ENCODE measurements at places on chromosomes 12 and 14. TPM values are rescaled to one million over a fixed set of nuclear protein-coding genes. Genes with fewer than 3 reads are reported as not detected.

The KCNC2 gene
- total RNA-seq = not detected

The LPAR5 gene
- total RNA-seq = not detected

The KRT80 gene
- 0.25 TPM for total RNA-seq

The TTC7B gene
- total RNA-seq = 50.9 TPM

The RNASE1 gene
- total RNA-seq = 1.7 TPM

The RERG gene
- not detected for total RNA-seq

The FITM1 gene
- total RNA-seq = not detected

The HNF1A gene
- total RNA-seq = 0.09 TPM

The RASAL1 gene
- total RNA-seq = not detected

The KRT76 gene
- not detected for total RNA-seq

The TTC5 gene
- total RNA-seq = 49.7 TPM

The DNAJC22 gene
- 1.6 TPM for total RNA-seq

The TCTN2 gene
- total RNA-seq = 18.5 TPM

The KRT82 gene
- total RNA-seq = not detected

The PAPOLA gene
- 124 TPM for total RNA-seq

The PPTC7 gene
- total RNA-seq = 11.9 TPM

The BCL2L14 gene
- total RNA-seq = not detected

The MYF6 gene
- not detected for total RNA-seq

DNA sequence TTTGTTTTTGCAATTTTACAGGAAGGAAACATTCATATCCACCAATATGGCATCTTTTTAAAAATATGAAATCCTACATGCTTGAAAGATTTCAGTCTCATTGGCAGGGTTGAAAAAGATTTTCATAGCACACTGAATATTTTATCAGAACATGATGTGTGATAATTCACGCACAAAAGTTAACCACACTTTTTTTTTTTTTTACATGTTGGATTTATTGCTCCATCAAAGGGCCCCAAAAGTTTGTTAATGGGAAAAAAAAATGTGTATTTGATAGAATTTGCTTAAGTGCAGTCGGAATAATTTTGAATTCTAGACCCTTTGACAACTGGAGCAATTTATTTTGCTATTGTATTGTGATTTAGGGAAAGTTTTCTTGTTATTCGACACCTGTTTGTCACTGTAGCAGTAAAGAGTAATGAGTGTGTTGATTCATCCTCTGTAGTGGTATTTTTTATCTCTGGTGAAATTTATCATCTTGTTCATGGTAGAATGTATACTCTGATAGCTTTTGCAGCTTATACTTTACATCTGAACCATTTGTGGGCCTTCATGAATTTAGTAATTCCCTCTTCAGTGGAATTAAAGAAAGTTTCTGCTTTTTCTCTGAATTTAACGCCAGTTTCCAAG, 1.1 kb downstream of the EML1 start:
- no peak for DNase-seq

DNA sequence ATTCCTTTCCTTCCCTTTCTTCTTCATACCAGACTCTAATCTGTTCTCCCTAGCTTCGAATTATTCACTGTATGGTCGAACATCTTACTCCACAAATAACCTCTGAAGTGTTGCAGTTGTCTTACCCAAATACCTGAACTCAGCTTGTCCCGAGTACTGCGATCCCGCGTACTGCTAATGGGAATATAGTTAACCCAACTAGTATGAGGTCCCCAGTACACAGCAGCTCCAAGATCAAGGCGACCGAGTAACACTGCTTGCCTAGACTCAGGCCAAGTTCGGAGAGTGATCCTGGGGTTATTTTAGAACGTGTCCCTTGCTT, 462 bp upstream of the ETNK1 start:
- no peak for DNase-seq

- DNase-seq = peak; percentile 48
These were observed 23.5 kb upstream of the C12orf50 start for GRCh38 chr12:88052686-88053085.

DNA sequence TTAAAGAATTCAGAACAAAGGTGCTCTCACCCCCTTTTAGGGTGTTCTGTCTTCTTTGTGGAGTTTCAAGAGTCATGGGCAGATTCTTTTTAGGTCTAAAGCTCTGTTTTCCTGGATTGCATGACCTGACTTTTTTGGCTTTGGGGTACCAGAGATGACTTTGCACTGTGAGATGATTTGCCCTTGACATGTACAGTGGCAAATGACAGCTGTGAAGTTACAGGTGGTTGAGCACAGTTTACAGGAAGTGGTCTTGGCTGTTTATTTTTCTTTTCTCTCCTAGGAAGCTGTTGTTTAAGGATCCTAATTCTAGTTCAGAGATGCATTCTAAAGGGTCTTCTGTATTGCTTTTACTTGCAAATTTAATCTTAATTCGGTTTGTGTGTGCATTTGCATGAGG, 83.8 kb upstream of the METAP2 start:
- no peak for DNase-seq

GRCh38 chr14:54642801-54643695, 76.1 kb downstream of the SAMD4A start:
- DNase-seq = peak; percentile 64

DNA sequence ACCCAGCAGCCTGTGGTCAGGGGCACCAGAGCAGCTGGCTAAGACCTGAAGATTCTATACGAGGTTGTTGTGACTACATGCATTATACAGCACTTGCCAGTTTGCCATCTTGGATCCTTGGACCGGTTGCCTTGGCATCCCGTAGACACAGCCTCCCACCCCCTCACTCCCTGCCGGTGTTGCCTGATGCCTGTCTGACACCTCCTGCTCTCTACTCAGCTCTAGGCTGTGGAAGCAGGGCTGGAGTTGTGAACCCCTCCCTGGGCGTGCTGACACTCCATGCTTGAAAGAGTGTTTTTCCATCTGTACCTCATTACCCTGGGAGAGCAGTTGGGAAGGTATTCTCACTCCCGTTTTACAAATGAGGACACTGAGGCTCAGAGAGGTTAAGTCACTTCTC, 2.5 kb downstream of the CHGA start:
- no peak for DNase-seq

DNA sequence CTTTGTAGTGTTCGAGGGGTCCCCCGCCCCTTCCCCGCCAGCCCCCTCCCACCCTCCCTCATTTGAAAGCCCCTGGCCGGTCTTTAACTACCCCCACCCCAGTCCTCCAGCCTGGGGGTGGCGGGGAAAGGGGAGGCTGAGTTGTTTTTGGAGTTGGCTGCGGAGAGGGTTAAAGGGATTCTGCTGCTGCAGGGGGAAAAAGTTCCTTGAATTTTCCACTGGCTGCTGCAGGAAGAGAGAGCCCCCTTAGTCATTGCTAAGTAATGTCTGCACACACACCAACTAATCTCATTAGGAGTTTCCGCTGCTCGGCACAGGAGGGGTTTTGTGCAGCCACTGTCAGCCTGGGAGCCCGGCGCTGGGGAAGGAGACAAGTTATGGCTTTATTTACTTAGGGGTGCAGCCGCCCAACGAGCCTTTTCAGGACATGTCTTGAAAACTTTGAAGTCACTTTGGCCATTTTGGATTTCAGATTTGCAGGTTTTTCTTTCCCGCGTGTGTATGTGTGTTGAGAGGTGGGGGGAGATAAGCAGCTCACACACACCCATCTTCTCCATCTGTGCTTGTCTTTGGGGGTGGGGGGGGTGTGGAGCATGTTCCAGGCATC, 1.8 kb downstream of the ELK3 start:
- peak; percentile 63 for DNase-seq

DNA sequence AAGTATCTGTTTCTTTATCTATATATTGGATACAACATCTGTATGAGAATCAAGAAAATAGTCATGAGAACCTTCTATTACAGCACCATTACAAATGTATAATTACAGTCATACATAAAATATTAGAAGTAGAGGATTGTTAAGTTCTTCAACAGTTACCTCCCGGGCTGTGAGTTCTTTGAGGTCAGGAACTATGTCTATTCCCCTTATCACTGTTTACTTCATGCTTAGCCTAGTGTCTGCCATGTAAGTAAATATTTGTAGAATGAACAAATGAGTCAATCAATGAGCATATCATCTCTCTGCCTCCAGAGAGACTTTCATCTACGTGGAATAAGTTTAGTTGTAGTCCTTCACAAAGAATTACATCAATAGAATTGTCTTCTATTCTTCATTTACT, 47.2 kb downstream of the PUS7L start:
- no peak for DNase-seq

- no peak for DNase-seq
These were observed 190.8 kb downstream of the TTC7B start for GRCh38 chr14:90625445-90625844.

GRCh38 chr12:21599143-21599999, 5.3 kb downstream of the GYS2 start:
- no peak for DNase-seq

GRCh38 chr14:38309522-38310277, 53.8 kb upstream of the CLEC14A start:
- DNase-seq = peak; percentile 6

DNA sequence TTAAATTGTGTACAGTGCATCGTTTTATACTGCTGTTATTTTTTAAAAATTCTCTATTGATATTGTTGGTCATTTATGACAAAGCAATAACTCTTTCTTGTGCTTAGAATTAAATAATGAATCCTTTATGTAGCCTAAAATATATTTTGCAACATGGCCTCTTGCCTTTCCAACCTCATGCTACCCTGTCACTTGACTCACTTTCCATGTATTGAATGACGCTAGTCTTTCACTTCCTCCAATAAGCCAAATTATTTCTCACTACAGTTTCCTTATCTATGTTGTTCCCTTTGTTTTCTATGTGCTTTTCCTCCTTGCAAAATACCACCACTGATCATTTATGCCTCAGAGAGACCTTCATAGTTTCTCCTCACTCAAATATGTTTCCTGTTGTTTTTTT, 16.3 kb upstream of the EPYC start:
- DNase-seq = no peak

- peak; percentile 97 for DNase-seq
These were observed 141.3 kb downstream of the KTN1 start for GRCh38 chr14:55721353-55721752.

GRCh38 chr12:89504560-89505346, 19.8 kb downstream of the GALNT4 start:
- DNase-seq = peak; percentile 30

DNA sequence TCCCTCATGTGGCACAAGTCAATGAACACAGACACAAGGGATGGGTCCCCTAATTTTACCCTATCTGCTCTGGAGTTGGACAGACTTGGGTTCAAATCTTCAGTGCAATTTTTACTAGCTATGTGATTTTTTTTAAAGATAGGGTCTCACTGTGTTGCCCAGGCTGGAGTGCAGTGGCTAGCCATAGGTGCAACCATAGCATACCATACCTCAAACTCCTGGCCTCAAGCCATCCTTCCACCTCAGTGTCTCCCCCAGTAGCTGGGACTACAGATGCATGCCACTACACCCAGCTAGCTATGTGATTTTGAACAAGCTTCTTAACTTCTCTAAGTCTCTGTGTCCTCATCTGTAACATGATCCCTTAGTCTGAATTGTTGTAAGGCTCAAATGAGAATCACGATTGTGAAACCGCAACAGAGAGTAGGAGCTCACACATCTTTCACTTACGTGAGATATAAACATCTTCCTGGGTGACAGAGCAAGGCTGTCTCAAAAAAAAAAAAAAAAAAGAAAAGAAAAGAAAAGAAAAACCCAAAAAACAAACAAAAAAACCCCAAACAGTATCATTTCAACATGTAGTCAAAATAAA, 4.7 kb downstream of the CALCOCO1 start:
- DNase-seq = no peak

DNA sequence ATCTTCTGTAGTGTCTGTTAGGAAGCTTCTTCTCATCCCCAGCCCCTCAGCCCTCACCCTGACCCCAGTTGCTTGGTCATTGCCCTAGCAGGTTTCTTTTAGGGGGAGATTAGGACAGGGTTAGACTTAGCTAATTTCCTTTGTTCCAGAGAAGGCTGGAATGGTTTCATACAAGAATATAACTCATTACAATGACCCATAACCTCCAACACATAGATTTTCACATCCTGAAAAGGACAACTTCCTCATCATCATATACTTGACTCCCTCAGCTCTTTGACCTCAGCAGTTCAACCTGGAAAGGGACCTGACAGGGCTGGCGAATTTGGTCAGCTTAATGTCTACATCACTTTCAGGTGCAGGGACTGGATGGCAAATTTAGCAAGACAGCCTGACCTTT, 8.0 kb upstream of the BHLHE41 start:
- no peak for DNase-seq

GRCh38 chr12:95573951-95574576, 22.8 kb upstream of the USP44 start:
- DNase-seq = no peak

- DNase-seq = no peak
These were observed 41.6 kb upstream of the VASH1 start for GRCh38 chr14:76719666-76720065.

DNA sequence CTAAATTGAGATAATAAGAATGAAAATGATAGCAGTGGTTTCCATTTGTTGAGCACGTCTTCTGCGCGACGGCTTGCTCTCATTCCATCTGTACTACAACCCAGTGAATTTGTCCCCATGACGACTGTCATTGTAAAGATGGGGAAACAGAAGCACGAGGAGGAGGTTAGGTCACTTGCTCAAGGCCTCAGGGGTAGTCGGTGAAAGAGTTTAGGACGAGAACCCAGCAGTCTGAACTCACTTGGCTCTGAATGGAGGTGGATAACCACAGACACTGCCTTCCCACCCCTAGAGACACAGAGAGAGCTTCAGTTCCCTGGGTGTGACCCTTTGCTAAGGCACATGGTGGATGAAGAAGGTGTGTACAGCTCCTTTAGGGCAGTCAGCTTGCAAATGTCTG, 30.9 kb upstream of the PLEKHG3 start:
- DNase-seq = no peak

DNA sequence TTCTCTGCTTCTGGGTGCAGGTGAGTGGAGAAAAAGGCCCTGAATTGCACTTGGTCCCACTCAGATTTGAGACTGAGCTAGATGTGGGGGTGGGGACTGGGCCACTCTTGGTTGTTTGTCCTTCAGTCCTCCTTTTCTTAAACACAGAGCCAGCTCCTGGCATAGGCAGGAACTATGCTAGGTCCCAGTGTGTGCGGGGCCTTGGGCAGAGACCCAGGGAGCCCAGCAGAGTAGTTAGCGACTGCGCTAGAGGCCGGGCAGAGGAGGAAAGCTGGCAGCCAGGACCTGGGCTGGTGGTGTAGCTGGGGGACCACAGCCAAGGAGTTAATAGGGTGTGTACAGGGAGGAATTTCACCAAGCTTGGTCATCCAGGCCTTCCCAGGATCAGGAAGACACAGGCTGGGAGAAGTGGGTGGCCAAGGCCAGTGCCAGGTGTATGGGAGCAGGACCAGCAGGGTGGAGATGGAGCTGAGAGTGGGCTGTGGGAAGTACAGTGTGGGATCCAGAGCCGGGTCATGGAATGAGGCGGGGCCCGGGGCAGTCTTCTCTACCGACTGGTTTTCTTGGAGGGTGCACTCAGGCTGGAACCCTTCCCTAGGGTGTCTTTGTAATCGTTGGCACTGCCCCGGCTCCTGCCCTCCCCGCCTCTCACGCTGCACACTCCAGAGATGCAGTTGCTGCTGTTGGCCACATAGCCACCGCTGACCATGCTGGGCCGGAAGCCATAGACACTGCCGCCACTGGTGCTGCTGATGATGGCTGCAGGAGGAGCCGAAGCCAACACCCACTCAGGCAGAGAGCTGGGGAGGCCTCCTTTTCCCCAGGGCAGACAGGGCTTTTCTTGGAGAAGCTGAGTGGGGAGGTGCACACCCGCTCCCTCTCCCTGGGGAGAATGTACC, 8.7 kb downstream of the KRT71 start:
- no peak for DNase-seq

- DNase-seq = no peak
These were observed 377.0 kb downstream of the NPAS3 start for GRCh38 chr14:33315721-33316120.

- DNase-seq = no peak
These were observed 72.8 kb downstream of the SPATS2 start for GRCh38 chr12:49440035-49440434.

GRCh38 chr12:24360461-24360860, 411.0 kb upstream of the SOX5 start:
- DNase-seq = no peak
